Adrenal gland (tissue), 19 donors: ENCODE measurements at places on chromosomes 7 and 10. TPM values are rescaled to one million over a fixed set of nuclear protein-coding genes. Genes with fewer than 3 reads are reported as not detected.
A peak's percentile ranks its signal among the peaks of the same experiment; 100 is the strongest.

DNA sequence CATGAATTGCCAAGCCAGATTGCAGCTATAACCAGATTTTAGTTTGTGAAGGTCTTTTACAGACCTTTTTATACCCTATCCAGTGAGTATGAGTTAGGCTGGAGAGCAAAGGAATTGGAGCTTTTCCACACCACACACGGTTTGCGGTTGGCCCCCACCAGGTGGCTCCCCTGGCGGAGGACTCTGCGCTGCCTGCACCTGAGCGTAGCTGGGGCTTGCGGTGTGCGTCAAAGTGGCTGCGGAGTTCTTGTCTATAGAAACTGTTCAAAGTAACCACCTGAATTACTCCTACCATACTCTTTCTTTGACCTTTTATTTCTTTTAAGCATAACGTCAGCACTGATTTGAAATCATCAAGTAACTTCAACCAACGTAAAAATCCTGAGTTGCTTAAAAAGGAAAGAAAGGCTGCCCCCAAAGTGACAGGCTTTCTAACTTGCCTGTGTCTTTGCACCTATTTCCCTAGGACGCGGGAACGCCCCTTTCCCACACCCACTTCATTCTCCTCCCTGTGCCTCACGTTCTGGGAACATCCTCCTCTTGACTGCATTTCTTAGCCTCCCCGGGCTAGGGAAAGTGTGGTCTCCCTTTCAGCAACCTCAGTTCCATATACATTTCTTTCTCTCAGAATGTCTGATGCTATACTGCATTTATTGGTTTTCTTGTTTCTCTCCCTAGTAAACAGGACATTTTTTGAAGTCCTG, 47.6 kb upstream of the TMEM72 start:
- peaks cover 19% of the 10 kb centered on the region for H3K27me3 ChIP-seq
- no peaks in the 10 kb centered on the region for H3K36me3 ChIP-seq
- H3K4me1 ChIP-seq: peaks cover 9% of the 10 kb centered on the region
- no peak overlapping the region for H3K27ac ChIP-seq

DNA sequence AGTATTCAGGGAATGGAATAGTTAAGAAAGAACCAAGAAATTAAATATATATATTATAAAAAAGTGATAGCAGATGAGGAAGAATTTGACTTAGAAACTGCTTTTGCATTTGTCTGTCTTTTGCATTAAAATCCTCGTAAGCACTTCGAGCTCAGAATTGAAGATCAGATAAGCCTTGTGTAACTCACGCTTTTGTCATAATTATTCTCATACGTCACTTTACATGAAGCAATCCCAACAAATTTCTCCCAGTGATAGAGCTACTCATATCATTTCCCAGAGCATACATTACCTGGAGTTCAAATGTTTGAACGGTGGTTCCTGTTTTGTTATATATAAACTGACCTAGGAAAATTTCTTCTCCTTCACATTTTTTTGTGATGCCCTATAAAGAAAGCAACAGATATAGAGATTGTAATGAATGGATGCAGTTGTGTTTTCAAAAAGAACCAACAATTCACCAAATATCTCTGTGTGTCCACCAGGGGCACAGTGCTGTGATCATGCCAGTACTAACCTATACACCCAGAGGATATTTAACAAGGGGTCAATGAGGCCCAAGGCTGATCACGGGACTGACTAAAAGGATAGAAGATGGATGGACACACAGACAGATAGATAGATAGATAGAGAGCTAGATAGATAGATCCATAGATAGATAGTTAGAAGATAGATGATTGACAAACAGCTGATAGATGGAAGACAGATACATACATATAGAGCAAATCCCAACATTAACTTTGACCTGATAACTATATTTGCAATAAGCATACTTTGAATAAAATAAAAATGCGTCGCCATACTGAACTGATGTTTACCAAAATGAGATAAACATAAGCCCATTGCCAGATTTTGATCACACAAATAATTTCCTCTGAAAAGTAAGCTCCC, 9.3 kb upstream of the HUS1 start:
- DNase-seq: no peak
- no peaks in the 10 kb centered on the region for H3K27me3 ChIP-seq
- H3K4me1 ChIP-seq: no peaks in the 10 kb centered on the region
- no peaks in the 10 kb centered on the region for H3K36me3 ChIP-seq
- no peak overlapping the region for H3K4me3 ChIP-seq
- H3K27ac ChIP-seq: no peak overlapping the region

DNA sequence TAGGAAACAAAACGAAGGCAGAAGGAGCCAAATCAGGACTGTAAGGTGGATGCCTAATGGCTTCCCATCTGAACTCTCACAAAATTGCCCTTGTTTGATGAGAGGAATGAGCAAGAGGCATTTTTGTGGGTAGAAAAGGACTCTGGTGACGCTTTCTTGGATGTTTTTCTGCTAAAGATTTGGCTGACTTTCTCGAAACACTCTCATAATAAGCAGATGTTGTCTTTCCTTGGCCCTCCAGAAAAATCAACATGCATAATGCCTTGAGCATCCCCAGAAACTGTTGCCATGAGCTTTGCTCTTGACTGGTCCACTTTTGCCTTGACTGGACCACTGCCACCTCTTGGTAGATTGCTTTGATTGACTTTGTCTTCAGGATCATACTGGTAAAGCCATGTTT, 13.5 kb downstream of the PTPN12 start:
- H3K36me3 ChIP-seq: no peaks in the 10 kb centered on the region
- no peaks in the 10 kb centered on the region for H3K27me3 ChIP-seq
- no peak for DNase-seq
- H3K4me1 ChIP-seq: peaks cover 10% of the 10 kb centered on the region
- no peak overlapping the region for H3K4me3 ChIP-seq

Gene TMED4
- total RNA-seq: 127 TPM

GRCh38 chr10:45071043-45071813, 70.5 kb downstream of the ZNF22 start:
- H3K27me3 ChIP-seq: no peaks in the 10 kb centered on the region
- DNase-seq: no peak
- no peaks in the 10 kb centered on the region for H3K36me3 ChIP-seq

Gene SEM1
- total RNA-seq: 67.1 TPM

Gene ACTA2
- total RNA-seq: 94.3 TPM

Gene ASAH2
- 0.83 TPM for total RNA-seq

GRCh38 chr10:97851341-97852001, 1.8 kb downstream of the GOLGA7B start:
- H3K27me3 ChIP-seq: peaks cover 3% of the 10 kb centered on the region
- H3K36me3 ChIP-seq: no peaks in the 10 kb centered on the region
- DNase-seq: no peak
- H3K4me1 ChIP-seq: no peaks in the 10 kb centered on the region
- no peak overlapping the region for H3K4me3 ChIP-seq

Gene TMEM248
- 136 TPM for total RNA-seq

Gene ZNF487
- 4.4 TPM for total RNA-seq

DNA sequence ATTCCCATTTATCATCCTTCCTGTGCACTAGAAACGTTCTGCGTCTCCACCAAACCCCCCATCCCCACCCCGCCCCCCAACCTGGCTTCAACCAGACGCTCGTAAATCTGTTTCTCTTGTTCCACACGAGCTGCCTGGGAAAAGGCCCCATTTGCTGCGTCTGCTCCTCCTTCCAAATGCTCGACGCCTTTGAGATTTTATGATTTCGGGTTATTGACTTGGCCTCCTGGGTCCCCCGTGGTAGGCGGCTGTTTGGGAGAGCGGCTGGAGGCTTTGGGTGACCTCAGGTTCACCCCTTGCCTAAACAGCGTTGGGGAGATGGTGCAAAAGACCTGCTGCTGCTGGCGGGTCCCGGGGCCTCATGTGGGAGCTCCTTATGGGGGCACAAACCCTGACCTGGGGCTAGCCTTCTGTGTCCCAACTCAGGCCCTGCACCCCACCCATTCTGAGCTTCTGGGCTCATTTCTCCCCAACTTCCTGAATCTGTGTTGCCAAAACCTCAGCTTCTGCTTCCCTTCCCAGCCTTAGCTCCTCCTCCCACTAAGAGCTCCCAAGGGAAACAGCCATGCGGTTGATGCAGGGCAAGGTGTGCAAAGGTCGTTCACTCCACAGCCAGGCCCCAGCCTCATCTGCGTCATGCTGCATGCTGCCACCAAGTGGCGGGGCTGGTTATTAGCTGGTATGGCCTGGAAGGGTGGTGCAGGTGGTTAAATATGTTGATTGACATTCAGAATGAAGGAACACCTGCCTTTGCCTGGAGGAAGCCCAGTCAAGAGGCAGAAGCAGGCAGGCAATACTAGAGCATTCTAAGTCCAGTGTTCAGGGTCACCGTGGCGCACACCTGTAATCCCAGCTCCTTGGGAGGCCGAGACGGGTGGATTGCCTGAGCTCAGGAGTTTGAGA, 49.1 kb upstream of the ELN start:
- no peaks in the 10 kb centered on the region for H3K36me3 ChIP-seq
- no peaks in the 10 kb centered on the region for H3K4me1 ChIP-seq
- H3K27me3 ChIP-seq: no peaks in the 10 kb centered on the region
- H3K27ac ChIP-seq: no peak overlapping the region

- DNase-seq: no peak
- H3K4me1 ChIP-seq: no peaks in the 10 kb centered on the region
- H3K27ac ChIP-seq: no peak overlapping the region
Measured at GRCh38 chr10:48804740-48805182, 120.1 kb downstream of the WDFY4 start.

- H3K27me3 ChIP-seq: no peaks in the 10 kb centered on the region
- H3K36me3 ChIP-seq: no peaks in the 10 kb centered on the region
- no peaks in the 10 kb centered on the region for H3K4me1 ChIP-seq
Measured at GRCh38 chr7:54955296-54955695, 63.5 kb upstream of the EGFR start.

- no peak overlapping the region for H3K27ac ChIP-seq
- no peak overlapping the region for H3K4me3 ChIP-seq
- no peaks in the 10 kb centered on the region for H3K27me3 ChIP-seq
- no peaks in the 10 kb centered on the region for H3K36me3 ChIP-seq
Measured at GRCh38 chr10:118922226-118922625, 107.3 kb upstream of the NANOS1 start.

- no peak overlapping the region for H3K4me3 ChIP-seq
- H3K4me1 ChIP-seq: peaks cover 9% of the 10 kb centered on the region
- no peak overlapping the region for H3K27ac ChIP-seq
- H3K27me3 ChIP-seq: no peaks in the 10 kb centered on the region
- no peaks in the 10 kb centered on the region for H3K36me3 ChIP-seq
Measured at GRCh38 chr10:31721096-31721495, 207.5 kb downstream of the ARHGAP12 start.

DNA sequence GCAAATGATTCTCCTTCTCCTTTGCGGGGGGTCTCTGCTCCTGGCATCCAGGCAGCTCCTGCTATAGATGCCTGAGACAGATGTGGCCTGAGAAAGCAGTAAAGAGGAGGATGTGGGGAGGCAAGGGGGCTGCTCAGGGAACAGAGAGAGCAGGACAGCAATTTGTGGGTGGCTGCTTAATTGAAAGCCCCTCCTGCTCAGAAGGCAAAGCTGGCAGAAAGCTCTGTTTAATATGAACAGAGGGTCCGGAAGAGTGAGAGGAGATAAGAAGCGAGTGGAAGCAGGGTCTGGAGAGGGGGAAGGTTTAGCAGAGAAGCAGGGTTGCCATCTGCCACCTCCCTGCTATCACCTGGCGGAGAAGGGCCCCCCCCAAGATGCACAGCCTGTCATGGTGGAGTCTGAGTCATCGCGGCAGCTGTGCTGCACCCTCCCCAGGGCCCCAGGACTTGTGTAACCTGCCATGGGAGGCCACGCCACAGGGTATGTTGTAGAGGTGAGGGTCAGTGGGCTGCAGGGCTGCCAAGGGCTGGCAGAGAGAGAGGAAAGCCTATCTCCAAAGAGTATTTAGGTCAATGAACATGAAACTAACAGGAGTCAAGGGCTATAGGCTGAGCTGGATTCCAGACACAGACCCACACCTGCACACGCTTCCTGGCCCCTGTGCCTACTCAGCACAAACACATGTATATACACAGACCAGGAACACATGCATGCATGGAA, 1109.8 kb upstream of the AUTS2 start:
- no peaks in the 10 kb centered on the region for H3K27me3 ChIP-seq
- peak; percentile 16 for DNase-seq
- H3K27ac ChIP-seq: no peak overlapping the region
- no peaks in the 10 kb centered on the region for H3K36me3 ChIP-seq
- H3K4me3 ChIP-seq: no peak overlapping the region
- no peaks in the 10 kb centered on the region for H3K4me1 ChIP-seq

Gene PGAM1
- 307 TPM for total RNA-seq

GRCh38 chr7:21806388-21806787, 139.3 kb downstream of the CDCA7L start:
- no peaks in the 10 kb centered on the region for H3K4me1 ChIP-seq
- no peak overlapping the region for H3K4me3 ChIP-seq
- H3K36me3 ChIP-seq: no peaks in the 10 kb centered on the region
- H3K27ac ChIP-seq: no peak overlapping the region
- no peaks in the 10 kb centered on the region for H3K27me3 ChIP-seq

DNA sequence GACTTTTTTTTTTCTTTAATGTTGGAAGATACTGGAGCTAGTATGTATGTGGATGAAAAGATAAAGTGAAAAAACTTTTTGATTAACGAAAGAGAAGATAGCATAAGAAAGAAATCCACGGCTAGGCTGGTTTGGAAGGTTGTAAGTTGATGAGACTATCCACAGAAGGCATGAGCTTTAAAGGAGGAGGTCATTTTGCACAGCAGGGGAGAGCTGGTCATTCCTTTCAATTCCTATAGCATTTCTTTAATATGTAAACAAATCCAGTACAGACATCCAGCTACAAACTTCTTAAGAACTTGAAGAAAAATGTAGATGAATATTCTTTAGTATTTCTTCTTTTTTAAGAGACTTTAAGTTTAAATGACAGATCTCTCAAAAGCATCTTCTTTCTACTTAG, 281.3 kb downstream of the CACNA2D1 start:
- H3K36me3 ChIP-seq: no peaks in the 10 kb centered on the region
- no peaks in the 10 kb centered on the region for H3K27me3 ChIP-seq
- H3K4me1 ChIP-seq: peaks cover 22% of the 10 kb centered on the region
- no peak for DNase-seq

Gene NEBL
- 6.0 TPM for total RNA-seq

DNA sequence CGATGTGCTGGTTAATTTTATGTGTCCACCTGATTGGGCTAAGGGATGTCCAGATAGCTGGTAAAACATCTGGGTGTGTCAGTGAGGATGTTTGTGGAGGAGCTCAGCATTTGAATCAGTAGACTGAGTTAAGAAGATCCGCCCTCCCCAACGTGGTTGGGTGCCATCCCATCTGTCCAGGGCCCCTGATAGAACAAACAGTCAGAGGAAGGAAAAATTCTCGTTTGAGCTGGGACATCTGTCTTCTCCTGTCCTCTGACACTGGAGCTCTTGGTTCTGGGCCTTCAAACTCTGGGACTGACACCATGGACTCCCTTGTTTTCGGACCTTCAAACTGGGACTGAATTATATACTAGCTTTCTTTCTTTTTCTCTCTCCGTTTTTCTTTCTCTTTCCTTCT, 59.6 kb downstream of the CARD11 start:
- no peak for DNase-seq
- H3K27ac ChIP-seq: no peak overlapping the region
- no peak overlapping the region for H3K4me3 ChIP-seq
- H3K4me1 ChIP-seq: no peaks in the 10 kb centered on the region
- no peaks in the 10 kb centered on the region for H3K27me3 ChIP-seq
- no peaks in the 10 kb centered on the region for H3K36me3 ChIP-seq

Gene NUTM2B
- 1.2 TPM for total RNA-seq

Gene CALHM1
- total RNA-seq: not detected

Gene ATOH7
- 0.34 TPM for total RNA-seq

Gene LDB3
- 0.29 TPM for total RNA-seq

GRCh38 chr10:13823096-13823708, 236.4 kb downstream of the PRPF18 start:
- no peaks in the 10 kb centered on the region for H3K27me3 ChIP-seq
- DNase-seq: no peak
- no peak overlapping the region for H3K4me3 ChIP-seq
- no peaks in the 10 kb centered on the region for H3K4me1 ChIP-seq
- no peak overlapping the region for H3K27ac ChIP-seq
